H9 (cell line): ENCODE measurements at places on chromosomes 5 and 9. TPM values are rescaled to one million over a fixed set of nuclear protein-coding genes. Genes with fewer than 3 reads are reported as not detected.

GRCh38 chr5:168282120-168282519, 9.3 kb upstream of the WWC1 start:
- no peaks in the 10 kb centered on the region for H3K36me3 ChIP-seq
- DNase-seq, result peak; percentile 47
- H3K27ac ChIP-seq, result no peak overlapping the region

DNA sequence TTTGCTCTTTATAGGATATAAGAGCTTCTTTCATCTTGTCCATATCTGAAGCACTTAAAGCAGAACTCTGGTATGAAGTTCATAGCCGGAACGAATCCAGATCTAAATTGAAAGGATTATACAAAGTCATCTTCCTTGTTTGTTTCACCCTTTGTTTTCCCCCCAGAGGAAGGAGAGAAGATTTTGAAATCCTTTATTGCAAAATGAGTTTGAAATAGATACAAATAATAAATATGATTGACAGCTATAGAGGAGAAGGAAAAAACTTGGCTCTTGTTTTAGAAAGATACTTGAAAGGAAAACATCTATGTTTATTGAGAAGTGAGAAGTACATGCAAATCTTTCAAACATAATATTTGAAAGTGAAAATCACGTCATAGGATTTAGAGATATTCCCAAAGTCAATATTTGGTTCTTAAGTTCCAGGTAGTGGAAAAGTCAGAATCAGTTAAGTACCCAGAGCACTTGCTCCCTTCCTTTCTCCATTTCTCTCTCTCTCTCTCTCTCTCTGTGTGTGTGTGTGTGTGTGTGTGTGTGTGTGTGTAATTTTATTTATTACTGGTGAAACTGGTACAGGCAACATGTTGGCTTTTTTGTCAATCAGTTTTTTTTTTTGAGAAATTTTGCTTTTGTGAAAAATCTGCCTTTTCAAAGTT, 27.2 kb downstream of the PAM start:
- H3K36me3 ChIP-seq, result peaks cover 15% of the 10 kb centered on the region
- no peaks in the 10 kb centered on the region; the same call in 1 of the 2 replicates for H3K27me3 ChIP-seq
- DNase-seq, result no peak
- H3K4me3 ChIP-seq, result no peak overlapping the region
- H3K4me1 ChIP-seq, result no peaks in the 10 kb centered on the region

DNA sequence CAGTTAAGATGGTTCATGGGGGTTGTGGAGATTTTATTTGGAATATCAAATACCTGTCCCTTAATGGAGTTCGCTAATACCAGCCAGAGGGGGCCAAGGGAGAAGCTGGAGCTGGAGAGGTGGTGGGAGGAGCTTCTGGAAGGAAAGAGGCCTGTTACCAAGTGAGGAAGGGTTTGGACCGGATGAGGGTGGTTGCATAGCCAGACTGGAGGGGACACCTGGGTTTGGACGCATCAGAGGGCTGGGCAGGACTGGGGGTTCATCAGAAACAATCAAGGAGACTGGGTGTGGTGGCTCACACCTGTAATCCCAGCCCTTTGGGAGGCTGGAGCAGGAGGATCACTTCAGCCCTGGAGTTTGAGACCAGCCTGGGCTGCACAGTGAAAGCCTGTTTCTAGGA, 111.8 kb upstream of the IER5L start:
- H3K27ac ChIP-seq, result no peak overlapping the region
- H3K27me3 ChIP-seq, result no peaks in the 10 kb centered on the region
- H3K4me1 ChIP-seq, result no peaks in the 10 kb centered on the region
- no peaks in the 10 kb centered on the region for H3K36me3 ChIP-seq
- no peak for DNase-seq

DNA sequence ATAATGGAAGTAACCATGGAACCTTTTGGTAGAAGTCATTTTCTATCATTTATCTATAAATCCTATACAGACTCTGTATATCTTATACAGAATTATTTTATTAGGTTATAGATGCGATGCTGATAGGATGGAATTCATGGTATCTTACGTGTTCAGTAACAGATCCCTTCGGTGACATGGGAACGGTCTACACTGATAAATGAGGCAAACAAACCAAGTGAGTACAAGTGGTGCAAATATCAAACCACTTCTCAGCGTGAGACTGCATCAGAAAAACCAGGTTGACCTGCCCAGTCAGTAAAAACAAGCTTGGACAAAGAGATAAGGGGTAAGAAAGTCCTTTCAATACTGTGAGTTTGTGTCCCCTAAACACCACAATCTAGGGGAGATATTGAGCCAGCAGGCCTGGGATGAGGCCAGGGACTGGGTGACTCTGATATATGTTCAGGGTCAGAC, 215.5 kb downstream of the GAPVD1 start:
- H3K36me3 ChIP-seq, result no peaks in the 10 kb centered on the region
- H3K27me3 ChIP-seq, result no peaks in the 10 kb centered on the region
- 0 out of 2 replicates have a peak, but pooled peaks cover 3% of the 10 kb centered on the region for H3K4me1 ChIP-seq
- H3K4me3 ChIP-seq, result no peak overlapping the region
- H3K27ac ChIP-seq, result no peak overlapping the region
- no peak for DNase-seq

DNA sequence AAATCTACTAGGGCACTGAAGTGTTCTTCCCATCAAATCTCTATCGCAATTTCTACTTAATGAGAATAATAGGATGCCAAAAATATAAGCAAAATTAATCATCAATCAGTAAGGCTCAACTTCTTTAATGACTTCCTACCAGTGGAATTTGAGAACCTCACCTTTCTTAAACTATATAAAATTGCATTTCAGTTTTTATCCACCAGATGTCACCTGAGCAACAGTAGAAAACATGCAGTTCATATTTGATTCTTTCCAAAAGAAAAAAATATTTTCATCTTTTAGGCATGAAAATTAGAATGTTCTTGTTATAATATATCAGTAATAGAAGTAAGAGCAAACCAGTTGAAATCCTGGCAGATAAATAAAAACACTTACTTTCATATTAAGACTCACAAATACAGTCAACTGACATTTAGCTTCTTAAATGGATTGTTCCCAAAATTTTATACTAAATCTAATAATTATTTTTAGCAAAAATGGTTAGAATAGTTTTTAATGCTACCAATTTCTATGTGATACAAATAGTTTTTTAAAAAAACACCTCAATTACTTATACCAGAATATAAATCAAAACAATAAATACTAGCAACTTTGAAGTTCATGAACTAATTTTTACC, 13.4 kb upstream of the CCDC112 start:
- DNase-seq, result no peak
- no peaks in the 10 kb centered on the region for H3K27me3 ChIP-seq
- no peaks in the 10 kb centered on the region; the same call in 1 of the 2 replicates for H3K4me1 ChIP-seq
- no peak overlapping the region for H3K4me3 ChIP-seq

GRCh38 chr5:178310130-178310865, 77.7 kb upstream of the PHYKPL start:
- no peak overlapping the region for H3K4me3 ChIP-seq
- no peaks in the 10 kb centered on the region; the same call in 2 of the 3 replicates for H3K36me3 ChIP-seq
- DNase-seq, result no peak
- no peaks in the 10 kb centered on the region for H3K27me3 ChIP-seq
- no peaks in the 10 kb centered on the region; the same call in 1 of the 2 replicates for H3K4me1 ChIP-seq

Gene PCDHGC5
- total RNA-seq, result 0.57 and 0.66 TPM in 2 replicates

Gene TAF11L5
- total RNA-seq, result not detected in 2 replicates

Gene SPATA31D4
- total RNA-seq, result not detected in 2 replicates
